Stomach (tissue), 19 donors: ENCODE measurements at places on chromosomes 13 and 19. TPM values are rescaled to one million over a fixed set of nuclear protein-coding genes. Genes with fewer than 3 reads are reported as not detected.
A peak's percentile ranks its signal among the peaks of the same experiment; 100 is the strongest.

The CEACAM20 gene
- not detected for total RNA-seq

The HPN gene
- 14.7 TPM for total RNA-seq

GRCh38 chr19:18319591-18320135, 3.2 kb downstream of the LSM4 start:
- peak; percentile 76 for DNase-seq

DNA sequence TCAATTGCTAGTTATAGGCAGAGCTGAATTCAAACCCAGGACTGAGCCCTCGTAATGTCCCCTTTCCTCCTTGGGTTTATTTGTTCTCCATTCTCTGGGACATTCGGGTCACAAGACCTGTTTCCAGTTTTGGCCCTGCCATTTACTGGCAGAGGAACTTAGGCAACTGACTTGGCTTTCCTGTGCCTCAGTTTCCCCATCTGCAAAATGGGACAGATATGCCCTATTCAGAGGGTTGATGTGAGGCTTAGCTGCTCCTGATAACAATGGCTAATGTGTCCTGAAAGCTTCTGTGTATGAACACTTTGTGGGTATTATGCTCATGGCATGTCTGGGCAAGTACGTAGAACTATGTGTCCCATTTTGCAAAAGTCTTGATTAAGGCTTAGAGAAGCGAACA, 996 bp downstream of the ZNF524 start:
- peak; percentile 38 for DNase-seq

GRCh38 chr13:20475927-20476691, 49.5 kb downstream of the CRYL1 start:
- DNase-seq, result peak; percentile 77
